Ovary (tissue), 10 donors: ENCODE measurements at places on chromosomes 11 and 22.

DNA sequence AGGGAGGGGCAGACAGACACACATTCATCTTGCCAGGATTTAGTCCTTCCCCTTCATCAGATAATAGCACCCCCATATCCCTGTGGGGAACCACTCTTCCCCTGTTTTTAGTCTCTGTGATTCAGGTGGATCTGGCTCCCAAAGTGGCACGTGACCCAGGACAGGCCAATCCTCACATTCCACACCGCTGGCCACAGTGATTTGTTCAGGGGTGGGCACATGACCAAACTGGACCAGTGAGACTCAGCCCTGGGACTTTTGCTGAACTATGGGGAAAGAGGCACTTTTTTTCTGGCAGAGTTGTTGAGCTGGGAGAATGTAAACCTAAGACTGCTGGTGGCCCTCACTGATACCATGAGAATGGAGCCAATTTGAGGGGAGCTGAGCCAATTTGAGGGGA, 19.1 kb upstream of the KCNJ11 start:
- no peak for DNase-seq

DNA sequence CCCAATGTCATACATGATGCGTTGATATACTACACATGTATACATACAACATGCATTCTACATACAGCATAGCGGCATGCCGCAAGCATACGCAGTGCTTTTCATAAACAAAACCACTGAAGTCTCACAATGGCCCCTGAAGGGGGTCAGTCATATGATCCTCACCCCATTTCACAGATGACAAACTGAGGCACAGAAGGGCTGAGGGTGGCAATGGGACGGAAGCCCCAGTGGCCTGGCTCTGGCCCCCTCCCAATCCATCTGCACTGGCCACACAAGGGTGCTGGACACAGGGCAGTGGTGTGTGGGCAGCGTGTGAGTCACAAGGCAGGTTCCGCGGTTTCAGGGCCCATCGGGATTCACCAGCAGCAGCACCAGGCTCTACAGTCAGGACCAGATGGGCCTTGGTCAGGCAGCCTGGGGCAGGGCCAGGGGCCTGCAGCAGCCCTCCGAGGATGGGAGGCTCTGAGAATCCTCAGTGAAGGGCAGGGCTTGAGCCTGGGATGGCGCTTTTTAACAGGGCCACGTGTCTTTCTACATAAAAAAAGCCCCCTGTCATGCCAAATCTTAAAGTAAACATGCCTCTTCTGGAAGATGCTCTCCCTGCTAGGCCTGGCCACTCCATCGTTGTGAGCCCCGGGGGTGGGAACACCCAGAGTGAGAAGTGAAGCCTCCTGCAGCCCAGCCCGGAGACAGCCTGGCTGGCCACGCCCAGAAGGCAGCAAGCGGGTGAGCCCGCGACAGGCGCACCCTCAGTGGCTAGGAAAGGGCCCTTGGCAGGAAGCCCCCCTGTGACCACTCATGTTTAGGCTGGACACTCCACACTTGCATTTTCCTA, 206.5 kb downstream of the CTTN start:
- no peak for DNase-seq

DNA sequence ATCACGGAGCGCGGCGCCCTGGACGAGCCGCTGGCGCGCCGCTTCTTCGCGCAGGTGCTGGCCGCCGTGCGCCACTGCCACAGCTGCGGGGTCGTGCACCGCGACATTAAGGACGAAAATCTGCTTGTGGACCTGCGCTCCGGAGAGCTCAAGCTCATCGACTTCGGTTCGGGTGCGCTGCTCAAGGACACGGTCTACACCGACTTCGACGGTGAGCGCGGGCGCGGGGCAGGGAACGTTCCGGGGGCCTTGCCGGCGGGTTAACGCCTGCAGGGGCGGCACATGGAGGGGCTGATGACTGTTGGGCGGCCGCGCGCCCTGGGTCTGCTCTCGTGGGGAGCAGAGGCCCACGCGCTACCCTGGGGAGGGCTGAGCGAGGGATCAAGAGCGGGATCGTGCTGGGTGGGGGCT, 1.0 kb downstream of the PIM3 start:
- no peak for DNase-seq

DNA sequence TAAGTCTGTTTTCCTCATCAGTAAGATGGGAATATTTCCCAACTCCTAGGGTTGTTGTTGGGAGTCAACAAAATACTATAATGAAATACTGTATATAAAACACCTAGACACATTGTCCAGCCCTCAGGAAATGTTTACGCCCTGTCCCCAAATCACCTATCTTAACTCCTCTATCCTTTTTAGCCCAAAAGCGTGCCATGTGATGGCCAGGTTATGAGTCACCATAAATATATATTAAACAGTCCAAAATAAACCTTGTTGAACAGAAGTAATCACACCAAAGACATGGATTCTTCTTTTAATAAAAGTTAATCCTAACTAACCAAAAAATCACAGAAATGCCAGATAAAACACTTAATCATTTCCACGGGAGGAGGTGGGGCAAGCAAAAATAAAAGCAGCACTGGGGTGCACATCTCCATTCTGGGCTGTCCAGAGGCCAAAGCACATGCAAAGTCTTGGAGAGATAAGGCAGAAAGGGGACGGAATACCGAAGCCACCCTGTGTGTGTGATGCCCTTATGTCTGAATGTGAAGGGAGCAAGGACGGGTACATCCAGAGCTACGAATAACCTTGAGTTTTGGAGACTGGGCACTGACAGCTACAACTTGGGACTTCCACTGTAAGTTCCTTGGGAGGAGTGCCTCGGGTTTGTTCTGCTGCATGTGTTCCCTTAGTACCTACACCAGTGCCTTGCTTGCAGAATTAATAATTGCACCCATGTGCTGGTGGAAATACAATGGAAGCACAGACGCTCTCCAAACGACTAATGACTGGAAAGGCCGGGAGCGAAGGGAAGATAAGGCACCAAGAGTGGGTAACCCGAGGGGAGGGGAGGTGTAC, 1.1 kb downstream of the OSBP start:
- DNase-seq = no peak

DNA sequence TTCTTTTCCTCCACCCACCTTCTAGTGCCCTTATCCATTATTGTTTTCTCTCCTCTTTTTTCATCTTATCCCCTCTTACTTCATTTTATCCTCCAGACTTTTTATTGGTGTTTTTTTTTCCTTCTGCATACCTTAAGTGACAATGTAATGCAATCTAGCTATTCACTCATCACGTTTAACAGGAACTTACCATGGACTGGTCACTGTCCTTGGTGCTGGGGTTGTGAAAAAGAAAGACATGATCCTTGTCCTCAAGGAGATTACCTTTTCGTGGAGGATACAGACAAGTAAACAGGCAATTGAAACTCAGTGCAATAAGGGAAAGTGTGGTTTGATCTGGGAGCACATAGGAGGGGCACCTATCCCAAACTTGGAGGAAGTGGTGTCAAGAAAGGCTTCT, 20.7 kb downstream of the SYT9 start:
- DNase-seq = no peak

DNA sequence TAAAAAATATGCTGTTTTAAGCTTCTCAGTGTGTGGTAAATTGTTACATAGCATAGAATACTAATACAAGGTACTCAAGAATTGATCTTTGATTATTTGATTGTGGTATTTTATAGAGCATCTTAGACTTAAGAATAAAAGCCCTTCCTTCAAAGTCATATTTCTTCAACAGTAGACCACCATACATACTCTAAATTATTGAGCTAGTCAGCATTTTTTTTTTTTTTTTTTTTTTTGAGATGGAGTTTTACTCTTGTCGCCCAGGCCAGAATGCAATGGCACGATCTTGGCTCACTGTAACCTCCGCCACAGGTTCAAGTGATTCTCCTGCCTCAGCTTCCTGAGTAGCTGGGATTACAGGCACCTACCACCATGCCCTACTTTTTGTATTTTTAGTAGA, 436.7 kb upstream of the LUZP2 start:
- no peak for DNase-seq

- DNase-seq = no peak
Observed at GRCh38 chr11:61783717-61784505, 8.5 kb downstream of the TMEM258 start.

GRCh38 chr22:46663001-46663400, 42.8 kb downstream of the GRAMD4 start:
- DNase-seq = no peak

DNA sequence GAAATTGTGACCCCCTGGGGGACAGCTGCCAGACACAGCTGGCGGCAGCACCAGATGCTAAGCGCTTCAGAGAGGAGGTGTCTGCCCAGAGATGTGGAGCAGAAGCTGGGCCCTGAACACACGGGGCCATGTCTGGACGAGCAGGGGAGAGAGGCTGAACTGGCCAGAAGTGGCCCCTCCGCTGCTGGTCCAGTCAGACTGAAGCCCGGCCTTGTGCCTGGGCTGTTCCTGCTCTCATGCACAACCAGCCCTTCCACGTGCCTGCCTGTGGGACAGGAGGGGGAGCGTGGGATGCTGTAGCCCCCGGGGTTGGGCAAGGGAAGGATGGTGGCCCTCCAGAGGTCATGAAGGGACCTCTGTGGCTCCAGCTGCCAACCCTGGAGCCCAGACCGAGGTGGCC, 1.8 kb downstream of the ADM2 start:
- DNase-seq = no peak

- DNase-seq = no peak
Observed at GRCh38 chr11:94853836-94854235, 85.7 kb downstream of the AMOTL1 start.

GRCh38 chr11:85913513-85913912, 58.3 kb downstream of the CCDC83 start:
- no peak for DNase-seq

GRCh38 chr11:19253153-19253745, 12.5 kb upstream of the E2F8 start:
- no peak for DNase-seq

DNA sequence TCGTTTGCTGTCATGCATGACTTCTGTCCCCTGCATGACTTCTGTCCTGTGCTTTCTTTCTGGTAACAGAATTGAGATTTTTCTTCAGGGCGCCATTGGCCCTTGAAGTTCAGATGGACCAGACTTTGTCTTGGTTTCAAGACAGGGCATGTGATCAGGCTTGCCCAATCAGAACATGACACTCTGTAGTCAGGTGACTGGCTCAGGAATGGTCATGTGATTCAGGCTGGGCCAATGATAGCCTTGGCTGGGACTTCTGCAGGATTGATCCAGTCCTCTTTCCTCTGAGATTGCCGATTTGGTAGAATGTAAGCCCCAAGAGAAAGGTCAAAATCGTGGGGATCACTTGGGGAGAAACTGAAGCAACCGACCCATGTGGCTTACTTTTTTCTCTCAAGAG, 90.5 kb upstream of the ALX4 start:
- no peak for DNase-seq

GRCh38 chr11:56909563-56909962, 79.2 kb upstream of the OR5AK2 start:
- DNase-seq = no peak

GRCh38 chr11:70397983-70398833, at the start of gene CTTN:
TSS of gene CTTN (plus strand) at chr11:70398529. CDS start at chr11:70407298, 8,769 bp downstream.
- peak; percentile 88 for DNase-seq

GRCh38 chr22:27808451-27809225, 7.1 kb upstream of the MN1 start:
- DNase-seq = no peak

- no peak for DNase-seq
Observed at GRCh38 chr11:98771791-98772190, 249.0 kb upstream of the CNTN5 start.

DNA sequence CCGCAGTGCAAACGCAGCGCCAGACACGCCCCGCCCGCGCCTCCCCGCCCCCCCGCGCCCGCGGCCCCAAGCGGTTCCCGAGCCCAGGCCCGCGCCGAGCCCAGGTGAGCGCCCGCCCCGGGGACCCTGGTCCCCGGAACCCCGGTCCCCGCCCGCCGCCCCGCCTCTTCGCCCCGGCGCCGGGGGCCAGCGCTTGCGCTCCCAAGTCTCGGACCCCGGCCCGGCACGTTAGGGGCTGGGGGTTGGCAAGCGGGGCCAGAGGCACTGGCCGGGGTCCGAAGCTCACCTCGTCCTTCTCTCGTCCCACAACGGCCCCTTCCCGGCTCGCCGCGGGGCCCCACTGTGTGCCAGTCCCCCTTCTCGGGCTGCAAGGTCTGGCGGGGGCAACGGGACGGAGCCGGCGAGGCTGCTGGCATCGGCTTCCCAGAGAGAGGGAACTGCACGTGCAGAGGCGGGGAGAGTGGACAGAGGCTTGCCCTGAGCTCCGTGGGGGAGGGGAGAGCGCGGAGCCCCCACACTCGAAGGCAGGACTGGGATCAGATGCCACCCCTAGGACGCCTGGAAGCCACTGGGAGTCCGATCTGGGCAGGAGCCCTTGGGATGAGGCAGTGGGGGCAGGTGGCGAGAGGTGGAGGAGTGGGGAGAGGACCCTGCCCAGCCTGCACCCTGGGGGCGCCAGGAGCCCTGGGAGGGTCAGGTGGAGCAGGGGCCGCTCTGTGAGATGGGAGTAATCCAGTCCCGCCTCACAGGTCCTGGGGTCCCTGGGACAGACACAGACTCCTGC, 1.8 kb upstream of the AIFM3 start:
- DNase-seq = no peak

DNA sequence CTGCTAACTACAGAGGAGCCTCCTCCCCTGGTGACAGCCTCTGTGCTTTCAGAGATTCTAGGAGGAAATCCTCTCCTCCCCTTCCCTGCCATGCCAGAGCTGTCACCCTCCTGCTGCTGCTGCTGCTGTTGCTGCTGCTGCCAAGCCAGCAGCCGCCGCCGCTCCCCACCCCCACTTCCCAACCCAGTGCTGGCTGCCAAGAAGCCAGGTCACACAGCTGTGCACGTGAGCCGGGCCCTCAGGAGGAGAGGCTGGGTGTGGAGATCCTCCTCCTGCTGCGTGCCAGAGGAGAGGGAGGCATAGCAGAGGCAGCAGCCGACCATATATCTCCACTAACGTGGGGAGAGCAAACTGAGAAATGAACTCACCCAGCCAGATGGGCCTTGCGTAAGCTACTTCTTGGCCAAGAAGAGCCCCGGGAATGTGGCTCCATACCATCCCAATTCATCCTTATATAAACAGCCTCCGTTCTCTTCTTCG, 12.4 kb downstream of the CRY2 start:
- DNase-seq = peak; percentile 95

DNA sequence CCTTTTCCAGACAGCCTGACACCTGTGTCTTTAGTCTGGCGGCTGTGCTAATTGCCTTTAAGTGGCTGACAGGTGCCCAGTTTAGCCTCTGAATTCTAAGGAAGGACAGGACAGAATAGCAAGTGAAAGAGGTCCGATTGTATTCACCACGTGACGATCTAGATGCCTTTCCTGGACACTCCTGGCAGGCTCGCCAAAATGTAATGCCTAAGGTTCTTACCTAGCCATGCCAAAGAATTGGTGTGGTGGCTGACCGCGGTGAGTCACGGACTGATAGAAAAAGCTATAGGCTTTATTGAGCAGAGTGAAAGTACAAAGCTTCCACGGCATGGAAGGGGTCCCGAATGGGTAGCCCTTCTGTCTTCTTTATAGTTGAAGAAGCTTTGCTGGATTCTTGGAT, 26.7 kb downstream of the ANKRD42 start:
- no peak for DNase-seq

- no peak for DNase-seq
Observed at GRCh38 chr22:42428025-42428424, 4.2 kb downstream of the NFAM1 start.

- no peak for DNase-seq
Observed at GRCh38 chr11:75066061-75066460, 30.6 kb downstream of the OR2AT4 start.

- peak; percentile 74 for DNase-seq
Observed at GRCh38 chr11:47004595-47005033, 68.1 kb downstream of the CSTPP1 start.
